ENCODE measurements at places on chromosomes 5 and 9.
A peak's percentile ranks its signal among the peaks of the same experiment; 100 is the strongest.

GRCh38 chr5:65722575-65723403 lies 784 bp downstream of the NLN start:
- no peak for DNase-seq

DNA sequence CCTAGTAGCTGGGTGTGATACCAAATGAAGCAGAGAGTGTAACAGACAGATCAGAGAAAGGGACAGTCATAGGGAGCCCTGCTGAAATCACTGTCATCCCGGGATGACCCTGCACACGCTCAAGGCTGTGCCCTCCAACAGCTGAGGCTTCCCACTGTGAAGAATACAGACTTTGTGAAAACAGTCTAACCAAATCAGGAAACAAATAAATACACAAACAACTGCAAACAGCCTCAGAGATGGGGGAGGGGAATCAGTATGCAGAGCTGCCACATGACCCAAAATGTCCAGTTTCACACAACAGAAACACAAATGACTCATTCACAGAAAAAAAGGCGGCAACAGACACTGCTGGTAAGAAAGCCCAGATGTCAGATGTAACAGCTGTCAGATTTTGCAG lies 101.9 kb downstream of the ADAMTS2 start:
- no peak for DNase-seq

- no peak for DNase-seq
Measured at GRCh38 chr5:32190095-32190494, 16.0 kb upstream of the GOLPH3 start.

DNA sequence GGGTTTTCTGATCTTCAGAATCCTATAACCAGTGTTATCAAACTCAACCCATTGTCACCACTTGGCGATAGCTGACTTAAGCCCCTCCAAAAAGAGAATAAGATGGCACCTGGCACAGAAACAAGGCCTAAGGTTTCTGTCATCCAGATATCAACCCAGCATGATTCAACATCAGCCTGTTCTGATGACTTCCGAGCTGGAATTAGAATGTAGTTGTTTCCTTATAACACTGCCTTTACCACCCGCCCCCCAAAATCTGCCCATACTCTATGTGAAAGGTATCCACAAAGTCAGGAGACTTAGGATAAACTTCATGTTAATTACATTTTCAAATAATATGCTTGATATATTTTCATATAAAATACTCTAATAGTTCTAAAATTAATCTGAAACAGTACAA lies 5.2 kb downstream of the KLF9 start:
- DNase-seq, result no peak

GRCh38 chr5:42520203-42520602 lies 97.0 kb downstream of the GHR start:
- DNase-seq, result no peak

GRCh38 chr5:6716629-6717149 lies 3.5 kb downstream of the TENT4A start:
- no peak for DNase-seq

DNA sequence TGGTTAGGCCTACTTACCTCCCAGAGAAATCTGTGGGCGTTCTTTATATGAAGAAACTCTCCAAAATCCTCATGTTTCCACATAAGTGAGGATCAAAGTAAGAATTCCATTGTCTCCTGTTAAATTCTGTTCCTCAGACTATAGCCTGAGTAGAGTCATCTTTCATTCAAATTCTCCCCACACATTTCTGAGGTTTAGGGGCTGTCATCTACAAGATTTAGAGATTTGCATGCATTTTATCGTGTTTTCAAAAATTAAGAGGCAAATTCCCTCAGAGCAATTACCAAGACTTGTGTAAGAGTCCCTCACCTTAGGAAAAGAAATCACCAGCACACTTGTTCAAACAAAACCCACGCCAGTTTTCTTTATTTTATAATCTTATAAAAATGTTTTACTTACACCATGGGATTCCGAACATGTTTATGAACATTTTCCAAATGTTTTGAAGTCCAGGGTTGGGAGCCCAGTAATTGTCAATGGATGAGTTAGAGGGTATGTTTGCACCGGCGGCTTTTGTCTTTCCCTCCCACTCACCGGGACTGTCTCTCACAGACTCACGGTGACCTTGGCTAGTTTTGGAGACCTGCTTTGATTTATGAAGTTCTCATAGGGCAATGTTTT lies 367.6 kb downstream of the ENC1 start:
- no peak for DNase-seq

- DNase-seq, result no peak
Measured at GRCh38 chr5:139649082-139649991, 1.2 kb downstream of the CXXC5 start.

GRCh38 chr5:142117579-142118151 lies 9.1 kb downstream of the NDFIP1 start:
- no peak for DNase-seq

DNA sequence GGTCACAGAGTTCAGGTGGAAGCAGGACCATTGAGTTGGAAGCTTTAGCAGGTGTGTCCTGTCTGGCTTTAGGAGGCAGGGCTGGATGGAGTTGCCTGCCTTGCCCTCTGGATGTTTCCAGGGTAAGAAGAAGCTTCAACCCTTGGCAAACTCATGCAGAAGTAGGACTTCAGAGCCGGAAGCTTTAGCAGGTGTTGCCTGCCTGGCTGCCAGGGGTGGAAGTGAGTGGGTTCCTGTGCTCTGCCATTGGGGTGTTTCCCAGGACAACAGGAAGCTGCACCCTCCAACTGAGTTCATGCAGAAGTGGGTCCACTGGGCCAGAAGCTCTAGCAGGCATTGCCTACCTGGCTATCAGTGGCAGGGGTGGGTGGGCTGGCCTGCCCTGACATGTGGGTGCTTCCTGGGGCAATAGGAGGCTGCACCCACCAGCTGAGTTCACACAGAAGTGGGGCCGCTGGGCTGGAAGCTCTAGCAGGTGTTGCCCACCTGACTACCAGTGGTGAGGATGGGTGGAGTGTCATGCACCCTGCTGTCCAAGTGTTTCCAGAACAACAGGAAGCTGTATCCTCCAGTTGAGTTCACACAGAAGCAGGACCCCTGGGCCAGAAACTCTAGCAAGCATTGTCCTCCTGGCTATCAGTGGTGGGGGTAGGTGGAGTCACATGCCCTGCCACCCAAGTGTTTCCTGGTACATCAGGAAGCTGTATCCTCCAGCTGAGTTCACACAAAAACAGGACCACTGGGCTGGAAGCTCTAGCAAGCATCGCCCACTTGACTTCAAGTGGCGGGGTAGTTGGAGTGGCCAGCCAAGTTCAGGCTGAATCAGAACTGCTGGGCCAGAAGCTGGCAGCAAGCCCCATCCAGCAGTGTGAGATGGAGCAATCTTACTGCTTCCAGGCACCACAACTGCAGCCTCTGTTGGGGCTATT lies 24.6 kb downstream of the LOX start:
- no peak for DNase-seq

DNA sequence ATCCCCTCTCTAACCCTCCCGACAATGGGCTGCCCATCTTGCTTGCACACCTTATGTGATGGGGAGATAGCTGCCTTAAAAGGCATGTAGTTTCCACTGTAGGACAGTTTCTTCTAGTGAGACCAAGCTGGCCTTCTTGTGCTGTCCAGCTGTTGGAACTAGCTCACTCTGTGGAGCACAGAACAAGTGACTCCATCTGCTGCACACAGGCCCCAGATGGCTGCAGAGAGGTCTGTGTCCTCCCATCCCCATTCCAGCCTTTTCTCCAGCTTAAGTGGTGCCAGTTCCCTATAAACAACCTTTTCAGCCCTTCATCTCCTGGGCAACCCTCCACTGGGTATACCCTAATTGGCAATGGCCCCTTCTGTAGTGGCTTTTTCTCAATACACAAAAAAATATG lies 18.7 kb upstream of the PSD2 start:
- DNase-seq, result no peak

- peak; percentile 93 for DNase-seq
Measured at GRCh38 chr9:131237931-131238401, 38.3 kb downstream of the FAM78A start.

DNA sequence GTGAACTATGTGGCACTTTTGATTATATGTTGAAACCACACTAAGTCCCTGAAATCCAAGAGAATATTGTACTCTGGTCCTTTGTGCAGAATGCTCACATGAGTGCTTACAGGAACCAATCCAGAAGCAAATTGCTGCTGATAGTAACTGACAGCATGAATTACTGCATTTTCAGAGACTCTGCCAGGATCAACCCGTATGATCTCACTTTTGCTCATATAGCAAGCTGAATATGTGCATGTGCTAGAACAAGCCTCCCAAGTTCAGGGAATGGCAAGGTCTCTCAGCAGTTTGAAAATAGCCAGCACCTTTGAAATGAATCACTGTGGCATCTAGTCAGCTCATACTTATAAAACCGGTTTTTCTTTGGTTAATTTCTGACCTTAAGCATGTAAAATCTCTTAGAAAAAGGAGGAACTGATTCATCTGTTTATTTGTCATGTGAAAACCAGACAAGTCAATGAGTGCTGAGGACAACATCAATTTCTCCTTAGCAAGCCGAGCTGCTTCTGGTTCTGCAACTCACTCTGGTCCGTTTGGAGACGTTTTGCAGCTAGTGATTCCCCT lies 215.7 kb upstream of the ELL2 start:
- no peak for DNase-seq

- no peak for DNase-seq
Measured at GRCh38 chr5:134436523-134437339, 25.1 kb upstream of the CDKN2AIPNL start.

- DNase-seq, result no peak
Measured at GRCh38 chr9:84447305-84447704, 106.7 kb upstream of the SLC28A3 start.

GRCh38 chr9:73219985-73220626 lies 68.4 kb downstream of the ANXA1 start:
- DNase-seq, result no peak

- no peak for DNase-seq
Measured at GRCh38 chr9:95503369-95503768, 13.4 kb downstream of the PTCH1 start.

GRCh38 chr5:38468202-38468673 lies 88.2 kb downstream of the LIFR start:
- DNase-seq, result no peak

DNA sequence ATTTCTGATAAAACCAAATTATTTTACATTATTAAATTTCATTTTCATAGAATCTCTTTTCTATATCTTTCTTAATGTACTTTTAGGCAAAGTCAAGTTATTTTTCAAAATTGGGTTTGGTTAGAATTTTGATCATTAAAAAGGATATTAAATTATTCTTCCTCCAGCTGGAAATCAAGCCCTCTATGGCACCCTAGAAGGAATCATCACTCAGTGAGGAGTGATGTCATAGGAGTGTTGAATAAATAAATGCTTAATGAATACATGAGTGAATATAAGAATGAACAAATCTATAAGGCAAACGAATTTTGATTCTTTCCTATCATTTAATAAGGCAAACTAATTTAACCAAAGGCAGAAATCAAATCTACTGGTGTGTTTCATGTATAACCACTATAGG lies 639.9 kb downstream of the PDE4D start:
- DNase-seq, result no peak

GRCh38 chr9:131478421-131478868 lies 24.3 kb upstream of the POMT1 start:
- peak; percentile 41 for DNase-seq

GRCh38 chr5:107672211-107673038 lies 1.7 kb upstream of the EFNA5 start:
- no peak for DNase-seq

All from Jurkat, Clone E6-1 (cell line).